ENCODE measurements at places on chromosomes 12 and 14.

DNA sequence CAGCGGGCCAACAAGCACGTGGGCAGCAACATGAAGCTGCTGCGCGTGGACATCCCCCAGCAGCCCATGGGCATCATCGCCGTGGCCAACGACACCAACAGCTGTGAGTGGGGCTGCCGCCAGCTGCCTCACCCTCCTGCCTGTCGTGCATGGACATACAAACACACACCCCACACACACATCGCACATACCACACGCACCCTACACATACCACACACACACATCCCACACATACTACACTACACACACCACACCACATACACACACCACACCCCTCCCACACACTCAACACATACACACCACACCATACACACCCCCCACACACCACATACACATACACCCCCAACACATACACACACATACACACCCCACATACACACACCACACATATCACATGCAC is 25.2 kb upstream of the NXPH4 start:
- no peak for DNase-seq

GRCh38 chr14:97052001-97052400 is 254.8 kb downstream of the VRK1 start:
- DNase-seq: no peak

- no peak for DNase-seq
These were observed 17.1 kb downstream of the FOXG1 start for GRCh38 chr14:28783664-28784063.

GRCh38 chr14:44417809-44418208 is 89.3 kb downstream of the FSCB start:
- no peak for DNase-seq

- no peak for DNase-seq
These were observed 598.7 kb downstream of the SOX5 start for GRCh38 chr12:23350808-23351207.

DNA sequence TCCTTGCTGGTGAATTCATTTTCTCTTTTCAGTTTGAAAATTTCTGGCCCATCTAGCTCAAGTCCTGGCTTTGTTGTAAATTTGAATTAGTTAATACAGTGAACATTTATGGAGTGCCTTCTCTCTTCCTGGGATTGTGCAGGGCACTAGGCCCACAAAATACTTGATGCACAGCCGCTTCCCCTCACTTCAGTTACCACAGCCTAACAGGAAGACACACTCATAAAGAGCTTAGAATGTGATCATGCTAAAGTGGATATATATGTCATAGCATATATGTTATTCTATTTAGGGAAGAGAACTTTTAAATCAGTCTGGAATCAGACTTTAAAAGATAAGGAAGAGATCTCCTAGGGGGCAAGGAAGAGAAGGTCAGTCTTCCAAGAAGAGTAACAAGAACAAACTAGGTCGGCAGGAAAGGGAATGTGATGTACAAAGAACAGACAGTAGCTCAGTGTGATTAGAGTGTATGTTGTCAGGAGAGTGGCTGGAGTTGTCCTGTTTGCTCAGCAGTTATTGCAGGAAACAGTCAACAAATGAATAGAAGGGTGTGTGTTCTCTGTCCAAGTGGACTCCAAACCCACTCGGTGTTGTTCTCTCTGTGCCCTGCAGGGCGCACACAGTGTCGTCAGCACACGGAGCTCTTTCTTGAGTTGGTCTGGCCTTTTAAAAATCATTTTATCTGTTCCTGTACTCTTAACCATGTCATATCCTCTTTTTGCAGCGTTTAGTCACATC is 74.4 kb downstream of the DAAM1 start:
- no peak for DNase-seq

DNA sequence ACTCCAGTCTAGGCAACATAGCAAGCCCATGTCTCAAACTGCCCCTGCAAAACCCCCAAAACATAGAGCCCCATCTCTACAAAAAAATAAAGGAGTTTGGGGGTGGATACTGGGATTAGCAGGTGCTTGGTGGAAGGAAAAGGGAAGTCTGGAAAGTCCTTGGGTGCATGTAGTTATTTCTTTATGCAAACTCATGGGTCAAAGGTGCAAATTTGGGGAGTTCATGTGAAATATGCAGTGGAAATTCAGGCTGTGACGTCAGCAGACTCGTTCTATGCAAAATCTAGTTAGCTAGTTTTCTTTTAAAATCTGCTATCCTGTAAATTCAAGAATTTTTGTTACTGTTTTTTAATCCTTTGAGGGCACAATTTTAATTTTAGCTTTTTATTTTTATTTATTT is 51.3 kb downstream of the GNS start:
- DNase-seq: no peak

DNA sequence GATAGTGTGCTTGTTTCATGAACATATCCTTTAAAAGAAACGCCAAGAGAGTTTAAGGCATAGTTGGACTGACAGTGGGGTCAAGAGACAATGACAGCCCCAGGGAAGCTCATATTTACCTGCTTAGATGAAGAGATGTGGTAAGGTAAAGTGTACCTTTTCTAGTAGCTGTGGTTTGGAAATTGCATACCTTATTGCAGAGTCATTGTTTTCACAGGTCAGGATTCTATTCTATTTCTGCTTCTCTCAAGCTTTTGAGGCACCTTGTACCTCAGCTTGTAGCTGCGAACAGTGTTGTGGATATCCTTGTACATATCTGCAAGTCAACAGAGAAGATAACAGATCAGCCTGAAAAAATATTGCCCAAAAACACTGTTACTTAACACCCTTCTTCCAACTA is 47.7 kb downstream of the ATP6V1D start:
- DNase-seq: no peak

DNA sequence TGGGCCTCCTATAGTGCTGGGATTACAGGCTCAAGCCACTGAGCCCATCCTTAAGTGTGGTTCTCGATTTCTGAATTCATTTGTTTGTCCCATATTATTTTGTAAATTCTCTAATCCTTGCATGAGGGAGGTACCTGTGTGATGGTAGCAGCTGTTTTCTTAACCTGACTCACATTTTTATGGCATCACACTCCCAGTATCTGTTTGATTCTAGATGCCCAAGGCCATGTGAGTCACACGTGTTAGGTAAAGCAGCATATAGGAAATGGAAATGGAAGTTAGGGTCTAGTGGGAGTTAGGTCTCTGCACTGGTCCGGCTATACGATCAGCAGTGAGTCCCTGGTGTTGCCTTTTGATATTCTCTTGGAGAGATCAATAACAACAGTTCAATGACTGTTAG is 198.1 kb downstream of the ERC1 start:
- DNase-seq: no peak

DNA sequence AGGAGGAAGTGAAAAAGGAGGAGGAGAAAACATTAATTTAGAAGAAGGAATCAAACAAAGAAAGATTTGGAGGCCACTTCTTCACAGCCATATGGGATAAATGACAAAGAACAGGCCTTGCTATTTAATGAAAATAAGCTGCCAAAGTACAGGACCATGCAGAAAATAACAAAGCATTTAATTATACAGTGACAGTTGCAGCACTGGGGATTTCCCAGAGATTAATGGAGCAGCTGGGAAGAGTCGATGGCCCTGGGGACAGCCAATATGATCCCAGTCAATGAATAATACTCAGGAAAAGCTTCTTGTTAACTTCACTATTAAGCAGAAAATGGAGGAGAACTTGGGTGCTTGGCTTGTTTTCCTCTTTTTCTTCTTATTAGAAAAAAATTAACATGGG is 34.6 kb downstream of the RERG start:
- DNase-seq: no peak

DNA sequence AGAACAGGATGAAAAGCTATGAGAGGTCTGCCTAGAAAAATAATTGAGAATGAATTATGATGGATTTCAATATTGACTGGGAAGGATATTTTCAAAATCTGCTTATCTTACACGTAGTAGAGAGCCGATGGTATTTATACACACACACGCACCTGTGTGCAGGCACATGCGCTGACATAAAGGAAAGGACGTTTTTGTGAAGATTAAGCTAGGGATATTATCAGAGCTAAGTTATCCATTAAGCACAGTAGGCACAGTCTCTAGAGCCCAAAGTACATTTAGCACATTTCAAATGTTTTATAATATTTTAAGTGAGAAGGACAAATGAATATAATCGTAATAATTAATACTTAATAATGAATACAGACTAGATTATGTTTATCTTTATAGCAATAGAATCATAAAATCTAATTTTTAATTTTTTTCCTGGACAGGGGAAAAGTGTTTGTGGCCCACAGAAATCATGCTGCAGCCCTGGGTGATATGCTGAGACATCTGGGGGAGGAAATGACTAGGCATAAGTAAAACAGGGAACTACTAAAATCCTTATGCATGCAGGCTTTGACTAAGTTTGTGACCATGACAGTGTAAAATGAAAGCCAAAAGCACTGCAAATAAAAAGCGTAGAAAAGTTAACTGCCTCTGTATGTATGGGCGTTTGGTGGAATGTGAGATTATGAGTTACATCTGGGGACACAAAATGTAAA is 146.1 kb downstream of the KITLG start:
- DNase-seq: no peak

DNA sequence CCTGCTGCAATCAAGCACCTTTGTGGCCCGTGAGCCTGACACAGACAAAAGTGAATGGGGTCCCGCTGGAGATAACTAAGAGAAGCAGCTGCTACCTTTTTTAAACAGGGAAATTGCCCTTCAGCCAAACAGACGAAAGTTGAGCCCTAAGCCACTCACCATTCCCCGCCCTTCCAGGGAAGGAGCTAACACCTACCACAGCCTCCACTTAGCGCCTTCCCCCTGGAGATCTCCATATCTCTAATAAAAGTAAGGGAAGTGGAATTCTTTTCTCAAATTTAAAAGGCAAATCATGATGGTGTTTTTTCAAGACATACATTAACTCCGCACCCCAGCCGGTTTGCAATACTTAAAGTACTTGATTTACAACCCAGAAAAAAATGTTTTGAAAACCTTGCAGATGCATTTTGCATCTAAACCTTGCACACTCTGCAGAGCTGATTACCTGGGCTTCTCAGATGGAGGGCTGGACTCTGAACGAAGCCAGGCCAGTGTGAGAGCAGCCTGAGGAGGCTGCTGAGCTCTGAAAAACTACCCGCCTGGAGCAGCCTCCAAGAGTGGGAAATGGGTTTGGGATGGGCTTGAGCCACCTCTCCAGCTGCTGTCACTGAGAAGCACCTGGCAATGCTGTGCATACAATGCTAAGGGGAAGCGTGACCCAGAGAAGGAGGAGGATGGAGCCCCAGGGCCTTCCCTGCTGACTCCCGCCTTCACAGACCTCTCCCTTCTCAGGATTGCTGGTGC is 10.0 kb downstream of the NUAK1 start:
- no peak for DNase-seq

DNA sequence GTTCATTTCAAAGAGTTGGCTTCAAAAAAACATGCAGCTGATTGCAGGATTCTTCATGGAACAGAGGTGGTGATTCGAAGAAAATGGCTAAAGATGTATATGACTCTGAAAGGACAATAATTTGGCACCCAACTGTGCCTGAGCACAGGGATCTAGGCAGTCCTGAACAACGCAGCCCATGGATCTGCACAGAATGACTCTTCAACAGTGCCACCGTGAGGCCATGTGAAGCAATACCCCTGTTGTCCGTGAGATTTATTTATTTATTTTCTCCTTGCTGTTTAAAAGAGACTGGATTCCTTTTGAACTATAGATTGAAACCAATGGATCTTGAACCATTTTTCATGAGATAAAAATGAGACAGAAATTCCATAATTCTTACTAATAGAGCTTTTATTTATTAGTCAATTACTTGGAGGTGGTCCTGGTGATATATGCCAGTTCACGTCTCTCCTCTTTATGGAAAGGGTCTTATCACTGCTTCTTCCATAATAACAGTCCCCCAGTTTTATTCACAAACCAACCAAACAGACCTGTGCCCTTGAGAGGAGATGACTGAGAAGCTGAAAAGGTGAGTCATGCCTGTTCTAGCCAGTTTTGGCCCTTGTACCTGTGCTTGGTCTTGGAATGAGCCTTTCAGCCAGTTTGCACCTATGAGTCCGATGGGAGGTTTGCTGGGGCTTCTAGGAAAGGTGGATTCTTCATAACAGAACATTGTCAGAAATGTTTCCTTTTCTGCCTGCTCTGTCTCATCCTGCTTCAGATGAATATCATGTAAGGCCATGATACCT is 1598.3 kb downstream of the AACS start:
- DNase-seq: no peak

DNA sequence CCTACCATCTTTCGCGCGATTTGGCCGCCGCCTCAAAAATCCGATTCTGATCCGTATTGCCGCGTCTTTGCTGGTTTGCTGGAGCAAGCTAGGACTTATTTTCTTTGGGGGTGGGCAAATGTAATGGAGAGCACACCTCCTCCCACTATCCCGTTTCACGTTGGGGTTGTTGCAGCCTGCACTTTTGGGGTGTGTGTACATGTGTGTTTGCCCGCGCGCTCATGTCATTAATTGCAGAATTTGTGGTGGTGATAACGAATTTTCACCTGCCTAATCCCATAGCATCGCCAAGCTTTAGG is 657 bp downstream of the METAP2 start:
- no peak for DNase-seq

GRCh38 chr12:3127832-3128231 is 50.7 kb downstream of the TSPAN9 start:
- no peak for DNase-seq

GRCh38 chr12:128940974-128941373 is 87.7 kb downstream of the GLT1D1 start:
- DNase-seq: no peak

GRCh38 chr12:42819846-42820245 is 230.3 kb upstream of the PRICKLE1 start:
- DNase-seq: no peak

- DNase-seq: no peak
These were observed 73.7 kb downstream of the PRIMA1 start for GRCh38 chr14:93714605-93715004.

DNA sequence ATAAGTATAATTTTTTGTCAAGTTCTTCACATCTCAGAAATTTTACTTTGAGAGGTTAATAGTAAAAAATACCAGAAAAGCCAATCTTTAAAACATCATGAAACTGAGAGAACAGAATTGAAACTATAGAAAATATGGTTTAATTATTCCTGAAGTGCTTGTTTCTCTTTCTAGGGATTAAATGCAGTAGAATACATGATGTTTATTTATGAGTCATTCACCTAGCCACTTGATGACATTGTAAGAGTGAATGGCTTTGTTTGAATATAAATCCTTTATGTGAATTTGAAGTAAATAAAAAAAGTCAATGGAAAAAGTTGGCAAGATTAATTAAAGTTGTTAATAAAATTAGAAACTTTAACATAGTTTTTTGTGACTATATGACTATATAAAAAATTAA is 48.4 kb downstream of the KTN1 start:
- DNase-seq: no peak

Measured in cortex of kidney (tissue), 1 donor.